ENCODE measurements at places on chromosomes 1 and 21. TPM values are rescaled to one million over a fixed set of nuclear protein-coding genes. Genes with fewer than 3 reads are reported as not detected.

S100A9 gene
- polyA plus RNA-seq: 202 TPM

- DNase-seq: no peak
Observed at GRCh38 chr1:247475793-247476192, 17.9 kb upstream of the OR2B11 start.

TRABD2B gene
- 0.80 TPM for polyA plus RNA-seq

GRCh38 chr1:243286409-243287122 is 30.7 kb downstream of the SDCCAG8 start:
- DNase-seq: no peak

GRCh38 chr21:33945652-33946270 is 30.2 kb upstream of the ATP5PO start:
- no peak for DNase-seq

PGBD5 gene
- 2.0 TPM for polyA plus RNA-seq

ADAMTS5 gene
- 2.7 TPM for polyA plus RNA-seq

DNA sequence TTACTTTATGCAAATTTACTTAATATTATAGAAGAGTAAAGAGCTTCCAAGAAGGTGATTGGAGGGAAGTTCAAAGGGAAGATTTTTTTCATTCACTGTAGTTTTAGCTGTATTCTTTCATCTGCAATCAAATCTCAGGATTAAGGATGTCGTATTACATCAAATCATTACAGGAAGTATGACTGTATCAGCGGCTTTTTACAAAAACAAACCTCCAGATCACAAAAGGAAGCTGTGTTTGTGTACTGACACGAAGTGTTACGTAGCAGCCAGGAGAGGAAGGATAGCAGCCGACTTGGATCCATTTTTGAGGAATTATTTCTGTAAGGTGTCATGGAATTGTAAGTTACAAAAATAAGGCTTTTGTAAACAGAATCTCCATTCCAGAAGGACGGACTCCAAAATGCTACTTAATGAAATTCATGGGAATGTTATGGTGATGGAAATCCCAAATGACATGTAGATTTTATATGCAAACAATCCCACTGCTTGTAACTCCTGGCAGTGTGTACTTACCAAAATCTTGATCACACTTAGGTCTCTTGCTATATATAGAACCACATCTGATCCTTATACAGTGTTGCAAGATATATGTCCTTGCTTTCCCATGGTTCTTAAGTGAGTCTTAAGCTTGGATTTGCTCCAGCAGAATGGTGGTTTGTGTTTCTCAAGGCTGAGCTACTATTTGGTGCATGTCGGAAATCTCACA is 49.8 kb downstream of the KCNJ15 start:
- no peak for DNase-seq

DMBX1 gene
- not detected for polyA plus RNA-seq

RC3H1 gene
- 4.6 TPM for polyA plus RNA-seq

DNA sequence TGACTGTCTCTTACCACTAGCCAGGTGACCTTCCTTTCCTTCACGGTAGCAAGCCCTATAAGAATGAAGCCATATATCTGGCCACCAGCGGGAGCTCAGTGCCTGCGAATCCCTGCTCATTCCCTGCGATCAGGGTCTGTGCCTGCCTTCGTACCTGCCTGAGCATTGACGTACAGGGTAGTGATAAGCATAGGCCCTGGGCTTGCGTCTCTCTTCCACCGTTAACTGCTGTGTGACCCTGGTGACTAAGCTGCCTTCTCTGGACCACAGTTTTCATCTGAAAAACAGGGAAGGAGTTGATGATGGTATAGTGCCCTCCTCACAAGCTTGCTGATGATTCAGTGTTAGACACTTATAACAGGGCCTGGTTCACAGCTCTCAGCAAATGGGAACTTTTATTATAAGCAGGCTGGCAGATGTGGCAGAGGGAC is 4.1 kb downstream of the ZC3H12A start:
- DNase-seq: no peak

DNA sequence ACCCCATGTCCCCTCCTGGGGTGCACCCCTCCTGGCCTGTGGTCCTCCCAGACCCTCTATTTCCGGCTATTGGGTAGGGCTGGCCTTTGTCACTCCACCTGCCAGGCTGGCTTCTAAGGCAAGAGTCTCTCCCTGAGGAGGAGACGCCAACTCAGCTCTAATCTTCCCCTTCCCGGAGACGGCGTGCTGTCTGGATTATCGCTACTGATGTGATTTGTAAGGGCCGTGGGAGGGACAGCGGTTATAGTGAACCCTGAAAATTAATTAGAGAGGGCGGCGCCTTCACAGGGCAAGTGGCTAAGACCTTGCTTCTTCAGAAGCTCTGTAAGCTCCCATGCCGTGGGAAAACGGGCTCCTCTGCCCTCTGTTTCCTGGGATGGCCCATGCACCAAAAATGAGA is 207.0 kb upstream of the VAMP3 start:
- DNase-seq: no peak

FMO5 gene
- polyA plus RNA-seq: 1.3 TPM

COA7 gene
- polyA plus RNA-seq: 6.4 TPM

GRCh38 chr1:21655748-21656147 is 13.4 kb downstream of the RAP1GAP start:
- DNase-seq: no peak

CDK11A gene
- polyA plus RNA-seq: 10.8 TPM

SH2D1B gene
- polyA plus RNA-seq: not detected

GRCh38 chr1:94927405-94928175 is 680 bp upstream of the CNN3 start:
- DNase-seq: no peak

DNA sequence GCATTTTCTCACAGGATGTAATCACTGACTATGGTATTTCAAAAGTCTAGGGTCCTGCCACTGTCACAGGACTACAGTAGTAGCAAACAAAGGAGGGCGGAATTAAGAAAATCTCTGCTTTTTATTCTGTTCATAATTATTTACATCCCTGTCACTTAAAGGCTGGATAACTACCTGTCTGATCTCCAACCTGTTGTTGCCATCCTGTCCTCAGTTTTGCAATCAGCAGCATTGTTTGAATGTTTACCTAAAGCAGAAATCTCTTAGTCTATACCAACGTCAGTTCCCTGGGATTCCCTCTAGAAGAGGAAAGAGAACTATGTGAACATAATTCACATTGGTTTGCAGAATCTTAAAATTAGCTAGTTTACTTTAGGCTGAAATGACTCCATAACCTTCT is 218.5 kb downstream of the PBX1 start:
- no peak for DNase-seq

DNA sequence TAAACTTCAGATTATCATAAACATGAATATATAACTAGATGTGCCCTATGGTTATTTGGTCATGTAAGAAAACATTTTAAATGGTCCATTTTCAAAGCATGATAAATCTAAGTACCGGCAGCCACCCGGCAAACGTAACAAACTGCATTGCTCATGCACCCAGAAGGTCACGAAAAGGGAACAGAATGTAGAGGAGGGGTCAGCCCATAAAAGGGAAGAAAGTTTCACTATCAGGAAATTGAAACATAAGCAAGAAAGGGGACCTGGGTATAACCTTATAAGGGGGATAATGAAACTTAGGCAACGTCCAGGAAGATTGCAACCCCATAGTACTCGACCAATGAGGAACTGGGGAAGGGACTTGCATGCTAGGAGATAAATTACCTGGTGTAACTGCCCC is 421.2 kb upstream of the ZRANB2 start:
- no peak for DNase-seq

GRCh38 chr1:25451908-25452307 is 21.2 kb downstream of the MACO1 start:
- DNase-seq: no peak

DNA sequence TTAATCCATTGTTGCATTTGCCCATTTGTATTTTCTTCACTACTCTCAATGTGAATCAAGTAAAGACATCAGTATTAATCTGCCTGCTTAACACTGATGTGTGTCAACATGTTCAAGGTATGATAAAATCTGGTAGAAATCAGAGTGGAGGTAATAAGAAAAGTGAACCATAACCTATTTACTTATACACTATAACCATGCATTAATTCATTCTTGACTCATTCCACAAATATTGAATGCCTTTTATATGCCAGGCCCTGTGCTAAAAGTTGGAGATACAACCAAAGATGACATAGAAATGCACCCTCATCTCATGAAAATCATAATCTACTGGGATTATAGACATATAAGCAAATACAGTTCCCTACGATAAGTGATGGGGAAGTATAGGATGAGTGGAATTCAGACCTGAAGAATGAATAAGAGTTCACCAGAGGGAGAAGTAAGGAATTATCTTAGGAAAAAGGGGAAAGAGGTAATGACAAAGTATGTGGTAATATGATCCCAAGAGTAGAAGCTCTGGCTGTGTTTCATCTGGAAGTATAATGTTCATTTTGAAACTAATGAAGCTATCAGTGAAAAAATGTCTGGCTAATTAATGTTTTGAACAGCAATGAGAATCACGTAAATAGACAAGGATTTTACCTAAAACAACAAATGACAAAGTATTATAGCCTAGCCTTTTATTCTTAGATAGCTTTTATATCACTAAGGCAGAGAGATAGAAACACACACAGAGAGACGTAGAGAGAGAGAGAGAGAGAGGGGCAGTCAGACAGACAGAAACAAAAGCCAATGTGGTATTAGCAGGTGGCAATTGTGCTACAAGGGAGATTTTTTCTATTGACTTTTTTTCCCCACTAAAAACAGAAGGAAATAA is 7.0 kb upstream of the RWDD3 start:
- DNase-seq: no peak

GRCh38 chr1:198788561-198789064 is 149.8 kb downstream of the PTPRC start:
- no peak for DNase-seq

CRP gene
- polyA plus RNA-seq: 0.35 TPM

UCK2 gene
- 4.5 TPM for polyA plus RNA-seq

DNA sequence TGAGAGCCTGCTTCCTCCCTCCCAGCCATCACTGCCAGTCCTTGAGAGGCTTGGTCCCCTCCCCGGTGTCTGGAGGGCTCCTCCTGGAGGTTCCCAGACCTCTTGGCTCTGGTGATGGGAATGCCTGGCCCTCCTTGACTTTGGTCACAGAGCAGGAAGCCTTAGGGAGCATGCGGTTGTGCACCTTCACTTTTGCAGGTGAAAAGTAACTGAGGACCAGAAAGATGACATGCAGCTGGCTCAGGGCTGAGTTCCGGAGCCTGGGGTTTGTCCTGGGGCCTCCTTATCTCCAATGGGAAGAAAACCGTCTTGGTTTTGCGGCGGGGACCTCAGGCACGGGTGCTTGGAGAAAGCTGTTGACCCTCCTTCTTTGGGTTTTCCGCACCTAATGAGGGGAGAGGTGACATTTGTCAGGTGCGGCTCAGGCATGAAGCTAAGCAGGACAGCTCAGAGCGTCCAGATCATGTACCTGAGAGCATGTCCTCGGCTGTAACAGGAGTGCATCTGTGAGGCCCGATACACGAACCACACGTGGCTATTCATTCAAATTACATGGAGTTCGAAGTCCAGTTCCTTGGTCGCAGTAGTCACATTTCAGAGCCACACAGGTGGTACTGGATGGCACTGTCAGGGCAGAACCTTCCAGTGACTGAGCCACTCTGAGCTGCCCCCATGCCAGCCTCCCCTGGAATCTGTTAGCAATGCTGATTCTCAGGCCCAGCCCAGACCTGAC is 608 bp upstream of the MX2 start:
- DNase-seq: no peak

SLC45A1 gene
- 1.3 TPM for polyA plus RNA-seq

- no peak for DNase-seq
Observed at GRCh38 chr1:217313096-217313495, 317.8 kb downstream of the GPATCH2 start.

ITGB2 gene
- polyA plus RNA-seq: 6.1 TPM

GRCh38 chr1:174966008-174966572 is 33.7 kb upstream of the CACYBP start:
- DNase-seq: no peak

DNA sequence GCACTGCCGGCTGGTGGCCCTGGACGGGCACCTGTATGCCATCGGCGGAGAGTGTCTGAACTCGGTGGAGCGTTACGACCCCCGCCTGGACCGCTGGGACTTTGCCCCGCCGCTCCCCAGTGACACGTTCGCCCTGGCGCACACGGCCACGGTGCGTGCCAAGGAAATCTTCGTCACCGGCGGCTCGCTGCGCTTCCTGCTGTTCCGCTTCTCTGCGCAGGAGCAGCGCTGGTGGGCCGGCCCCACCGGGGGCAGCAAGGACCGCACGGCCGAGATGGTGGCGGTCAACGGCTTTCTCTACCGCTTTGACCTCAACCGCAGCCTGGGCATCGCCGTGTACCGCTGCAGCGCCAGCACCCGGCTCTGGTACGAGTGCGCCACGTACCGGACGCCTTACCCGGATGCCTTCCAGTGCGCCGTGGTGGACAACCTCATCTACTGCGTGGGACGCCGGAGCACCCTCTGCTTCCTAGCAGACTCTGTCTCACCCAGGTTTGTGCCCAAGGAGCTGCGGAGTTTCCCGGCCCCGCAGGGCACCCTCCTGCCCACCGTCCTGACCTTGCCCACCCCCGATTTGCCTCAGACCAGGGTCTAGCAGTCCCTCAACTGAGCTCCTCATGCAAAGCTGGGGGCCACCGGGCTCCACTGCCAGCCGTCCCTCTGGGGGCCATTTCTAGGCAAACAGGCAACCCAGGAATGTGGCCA is 2.1 kb downstream of the KLHDC7A start:
- no peak for DNase-seq

- DNase-seq: no peak
Observed at GRCh38 chr1:58436615-58437297, 109.8 kb downstream of the OMA1 start.

KLHDC9 gene
- polyA plus RNA-seq: 0.43 TPM

UTS2 gene
- polyA plus RNA-seq: not detected

GRCh38 chr1:60965280-60965854 is 117.0 kb upstream of the NFIA start:
- no peak for DNase-seq

DNA sequence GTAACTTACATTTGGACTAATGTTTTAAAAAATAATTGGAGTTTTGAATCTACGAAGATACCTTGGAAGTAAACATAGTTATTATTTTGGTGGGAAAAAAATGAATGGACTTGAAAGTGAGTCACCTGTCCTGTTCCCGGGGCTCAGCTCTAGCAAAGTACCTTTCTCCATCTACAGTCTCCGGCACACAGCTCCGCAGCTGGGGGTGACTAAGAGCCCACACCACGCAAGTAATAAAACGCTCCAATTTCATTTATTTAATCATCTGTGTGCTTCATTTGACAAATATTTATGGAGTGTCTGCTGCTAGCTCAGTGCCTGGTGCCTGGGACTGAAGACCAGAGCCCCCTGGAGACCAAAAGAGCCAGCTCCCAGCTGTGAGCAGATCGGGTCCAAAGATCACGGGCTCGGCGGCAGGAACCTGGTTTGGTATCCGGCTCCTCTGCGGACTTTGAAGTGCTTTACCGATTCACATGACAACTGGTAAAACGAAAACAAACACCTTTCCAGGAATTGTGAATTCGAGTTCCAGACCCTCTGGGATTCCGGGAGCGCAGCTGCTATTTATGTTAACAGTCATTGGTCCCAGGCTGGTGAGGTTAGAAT is 1.7 kb upstream of the RIPK4 start:
- DNase-seq: no peak

DNA sequence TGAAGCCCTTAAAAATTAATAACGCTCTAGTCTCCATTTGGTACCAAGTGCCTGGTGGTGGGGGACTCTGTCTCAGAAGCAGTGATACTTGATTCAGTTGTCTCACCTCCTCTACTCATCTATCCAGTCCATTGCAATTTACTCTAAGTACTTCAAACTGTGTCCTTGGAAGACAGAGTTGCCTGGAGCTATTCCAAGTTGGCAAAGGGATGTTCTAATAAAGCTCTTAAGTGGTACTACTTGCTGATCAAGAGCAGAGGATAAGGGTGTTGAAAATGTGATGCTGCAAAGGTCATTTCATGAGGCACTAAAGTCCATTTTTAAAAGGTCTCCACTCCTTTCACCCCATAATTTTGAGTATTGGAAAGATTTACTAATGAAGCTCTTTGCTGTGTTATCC is 142.2 kb downstream of the NFIA start:
- DNase-seq: no peak
